Skeletal muscle cell (primary cell): ENCODE measurements at places on chromosomes 7 and 10.

- DNase-seq = no peak
These were observed 404.6 kb downstream of the LRMDA start for GRCh38 chr10:75836064-75836463.

DNA sequence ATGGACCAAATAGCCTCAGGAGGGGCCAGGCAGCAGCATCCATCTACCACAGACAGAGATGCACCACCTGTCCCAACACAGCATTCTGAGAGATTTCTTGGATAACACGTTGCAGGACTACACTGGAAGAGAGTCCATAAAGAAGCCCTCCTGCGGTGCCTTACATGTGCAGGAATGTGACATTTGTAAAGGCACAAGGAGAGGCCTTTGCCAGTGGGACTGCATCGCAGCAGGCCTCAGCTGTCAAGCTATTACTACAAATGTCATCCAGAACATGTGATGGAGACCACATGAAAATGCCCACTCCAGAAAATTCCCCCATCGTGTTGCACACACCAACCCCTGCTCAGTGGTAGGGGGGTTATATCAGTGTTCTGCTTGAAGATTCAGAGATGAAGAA, 77.4 kb downstream of the ATXN7L1 start:
- no peak for DNase-seq

- DNase-seq = no peak
These were observed 2.2 kb downstream of the EMX2 start for GRCh38 chr10:117544711-117545140.

DNA sequence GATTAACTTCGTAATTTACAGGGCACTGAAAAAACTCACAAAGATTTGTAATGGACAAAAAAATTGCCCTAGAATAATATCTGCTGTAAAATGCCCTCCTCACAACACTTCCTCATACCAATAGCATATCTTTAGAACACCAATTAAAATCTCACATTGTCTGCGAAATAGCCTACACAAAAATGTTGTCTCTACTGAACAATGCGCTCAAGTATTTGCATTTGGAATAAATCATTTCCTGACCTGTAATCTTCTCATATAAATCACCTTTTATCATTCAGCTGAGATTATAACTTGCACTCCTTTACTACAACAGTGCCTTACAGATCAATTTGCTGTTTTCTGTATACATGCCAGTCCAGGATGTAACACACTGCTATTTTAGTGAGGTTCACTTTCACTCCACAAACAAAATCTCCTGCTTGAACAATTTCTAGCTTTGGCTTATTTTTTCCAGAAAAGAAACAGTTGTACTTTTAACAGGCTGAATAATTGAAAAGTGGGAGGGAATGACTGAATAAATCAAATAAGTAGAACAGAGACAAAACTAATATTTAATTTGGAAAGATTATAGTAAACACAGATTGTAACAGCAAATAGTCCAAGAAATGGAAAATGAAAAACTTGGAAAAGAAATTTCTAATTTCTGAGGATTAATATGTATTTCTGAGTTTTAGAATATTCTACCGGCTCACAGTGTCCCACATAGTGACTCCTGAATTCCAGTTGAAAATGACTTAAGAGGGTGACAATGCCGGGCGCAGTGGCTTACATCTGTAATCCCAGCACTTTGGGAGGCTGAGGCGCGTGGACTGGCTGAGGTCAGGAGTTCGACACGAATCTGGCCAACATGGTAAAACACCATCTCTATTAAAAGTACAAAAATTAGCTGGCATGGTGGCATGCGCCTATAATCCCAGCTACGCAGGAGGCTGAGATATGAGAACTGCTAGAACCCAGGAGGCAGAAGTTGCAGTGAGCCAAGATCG, 30.6 kb downstream of the JMJD1C start:
- no peak for DNase-seq
